CMK (cell line): ENCODE measurements at places on chromosomes 3 and 15.

DNA sequence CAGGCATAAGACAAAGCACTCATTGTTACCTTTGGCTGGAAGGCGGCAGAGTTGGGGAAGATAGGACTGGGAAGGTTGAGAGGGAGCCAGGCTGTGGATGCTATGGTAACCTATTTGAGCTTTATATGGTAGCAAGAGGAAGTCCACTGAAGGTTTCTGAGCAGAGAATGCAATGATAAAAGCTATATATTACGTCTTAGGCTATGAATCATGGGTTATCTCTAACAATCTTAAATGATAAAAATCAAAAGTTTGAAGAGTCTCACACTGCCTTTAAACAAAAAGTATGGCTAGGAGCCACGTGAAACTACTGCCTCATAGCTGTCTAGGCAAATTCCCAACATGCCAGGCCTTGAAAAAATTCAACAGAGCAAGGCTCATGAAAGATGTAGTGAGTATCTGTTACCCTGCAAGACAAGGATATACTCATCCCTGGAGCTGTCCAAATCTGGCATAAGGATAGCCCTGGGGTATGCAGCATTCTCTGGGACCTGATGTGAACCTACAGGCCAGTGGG is 4.1 kb downstream of the P3H2 start:
- no peak for DNase-seq

GRCh38 chr15:77781946-77782240 is 149.2 kb upstream of the LINGO1 start:
- no peak for DNase-seq

GRCh38 chr3:37787153-37787867 is 74.4 kb upstream of the CTDSPL start:
- DNase-seq: no peak

GRCh38 chr15:50355619-50355905 is 564 bp upstream of the GABPB1 start:
- no peak for DNase-seq

DNA sequence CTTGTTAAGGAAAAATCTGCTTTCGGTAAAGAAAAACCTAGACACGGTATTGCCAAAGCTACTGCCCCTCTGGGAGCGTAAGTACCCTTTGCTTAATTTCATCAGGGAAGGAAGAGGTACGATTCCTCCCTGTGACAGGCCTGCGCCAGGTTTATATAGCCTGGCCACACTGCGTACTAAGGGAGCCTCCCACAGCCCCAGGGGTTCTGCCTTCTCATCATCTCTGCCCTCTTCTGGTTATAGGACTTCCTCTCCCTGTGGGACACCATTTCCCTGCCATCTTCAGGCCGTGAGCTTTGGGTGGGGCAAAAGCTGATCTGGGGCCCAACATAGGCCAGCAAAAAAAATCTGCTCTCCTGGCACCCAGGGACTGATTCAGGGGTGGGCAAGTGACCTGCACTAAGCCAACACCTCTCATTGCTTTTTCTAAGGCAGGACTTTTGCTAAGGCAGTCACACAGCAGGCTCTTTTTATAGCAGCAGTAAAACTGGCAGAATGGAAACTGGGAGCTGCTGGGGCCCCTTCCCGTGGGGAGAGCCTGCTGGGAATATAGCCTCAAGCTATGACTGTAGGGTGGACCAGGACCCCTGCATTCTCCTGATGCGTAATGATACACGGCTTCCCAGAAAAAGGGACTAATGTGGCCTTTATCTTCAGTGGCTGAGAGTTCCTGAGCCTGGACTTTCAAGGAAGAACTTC is 76.2 kb downstream of the PRICKLE2 start:
- no peak for DNase-seq

GRCh38 chr3:43257850-43258249 is 28.5 kb upstream of the SNRK start:
- DNase-seq: no peak
